CD4-positive, alpha-beta T cell treated with Interleukin-4 for 1 hour (primary cell): ENCODE measurements at places on chromosomes 11 and 22.

- no peak for DNase-seq
Measured at GRCh38 chr11:67315325-67315909, 12.1 kb downstream of the SSH3 start.

- no peak for DNase-seq
Measured at GRCh38 chr22:48493733-48494132, 1333.9 kb downstream of the BRD1 start.

DNA sequence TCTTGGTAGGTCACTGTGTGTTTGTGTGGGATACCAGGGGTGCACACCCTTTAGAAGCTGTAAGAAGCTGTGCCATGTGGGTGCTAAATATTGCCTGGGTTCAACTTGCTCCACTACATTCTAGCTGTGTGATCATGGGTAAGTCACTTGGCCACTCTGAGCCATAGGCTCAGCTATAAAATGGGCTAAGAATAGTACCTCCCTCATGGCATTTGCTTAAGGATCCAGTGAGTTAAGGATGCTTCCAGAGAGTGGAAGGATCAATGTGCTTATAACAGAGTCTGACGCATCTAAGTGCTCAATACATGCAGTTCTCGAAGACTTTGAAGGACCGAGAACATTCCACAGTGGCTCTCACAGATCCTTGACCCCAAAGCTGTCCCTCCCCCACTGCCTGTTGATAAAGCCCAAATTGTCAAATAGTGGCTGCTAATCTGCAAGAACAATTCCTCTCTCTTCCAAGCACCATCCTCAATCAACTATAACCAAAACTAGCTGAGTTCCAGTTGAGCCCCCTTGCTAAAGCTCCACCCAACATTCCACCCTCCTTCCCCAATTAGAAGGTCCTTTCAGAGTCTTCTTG is 13.2 kb upstream of the TMPRSS6 start:
- no peak for DNase-seq

- no peak for DNase-seq
Measured at GRCh38 chr22:27772984-27773498, 28.5 kb downstream of the MN1 start.

DNA sequence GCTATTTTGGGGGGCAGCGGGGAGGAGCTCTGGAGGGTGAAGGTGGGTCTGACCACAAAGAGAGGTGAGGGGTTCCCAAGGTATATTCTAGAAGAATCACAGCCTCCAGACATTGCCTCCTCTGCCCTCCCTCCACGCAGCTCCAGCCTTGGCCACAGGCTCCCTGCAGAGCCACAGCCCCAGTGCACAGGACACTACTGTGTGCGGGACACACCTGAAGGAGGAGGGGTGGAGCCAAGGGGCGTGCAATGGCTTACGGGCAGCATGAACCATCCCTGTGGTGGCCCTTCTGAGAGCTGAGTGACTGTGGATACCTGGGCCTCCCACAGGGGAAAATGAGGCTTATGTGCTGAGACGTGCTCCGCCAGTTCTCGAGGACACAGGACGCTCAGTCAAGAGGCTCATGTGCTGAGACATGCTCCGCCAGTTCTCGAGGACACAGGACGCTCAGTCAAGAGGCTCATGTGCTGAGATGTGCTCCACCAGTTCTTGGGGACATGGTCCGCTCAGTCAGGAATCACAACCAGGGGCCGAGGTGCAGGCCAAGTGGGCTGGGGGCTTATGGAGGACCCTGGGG is 417.3 kb downstream of the SHANK2 start:
- DNase-seq, result no peak

DNA sequence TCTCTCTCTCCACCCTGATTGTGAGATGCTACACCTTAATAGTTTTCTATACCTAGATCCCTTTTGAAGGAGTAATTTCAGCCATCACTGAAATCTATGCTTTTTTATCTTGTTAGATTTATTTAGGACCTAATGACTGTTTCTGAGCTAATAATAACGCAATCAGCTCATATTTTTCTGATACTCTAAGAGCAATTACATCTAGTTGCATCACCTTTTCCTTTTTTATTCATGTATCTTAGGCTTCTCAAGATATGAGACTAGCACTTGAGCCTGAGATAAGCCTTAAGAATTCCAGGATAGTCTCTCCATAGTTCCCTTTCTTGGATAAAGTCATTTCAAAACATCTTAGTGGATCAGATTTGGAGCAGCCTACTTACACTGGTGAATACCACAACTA is 25.1 kb upstream of the CAVIN3 start:
- DNase-seq, result no peak

- peak; percentile 42 for DNase-seq
Measured at GRCh38 chr11:132718711-132719671, 813.3 kb downstream of the OPCML start.

DNA sequence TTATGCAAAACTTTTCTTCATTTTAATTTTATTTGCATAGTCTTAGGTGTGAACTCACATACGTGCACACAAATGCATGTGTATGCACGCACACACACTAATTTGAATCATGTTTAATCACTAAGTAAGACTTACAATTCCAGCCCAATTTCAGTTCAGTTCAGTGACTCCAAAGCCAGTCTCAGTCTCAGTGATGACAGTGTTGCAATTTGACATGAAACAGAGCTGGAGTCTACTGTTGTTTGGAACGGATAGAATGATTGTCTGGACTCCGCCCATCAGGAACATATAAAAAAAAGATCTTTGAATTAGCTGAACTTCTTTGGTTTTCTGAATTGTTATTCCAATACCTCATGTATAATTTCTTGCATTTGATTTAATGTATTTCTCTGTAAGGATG is 14.9 kb upstream of the OR51S1 start:
- DNase-seq, result no peak
